ENCODE measurements at places on chromosomes 12 and 14. TPM values are rescaled to one million over a fixed set of nuclear protein-coding genes. Genes with fewer than 3 reads are reported as not detected.

PLXNC1 gene
- 5.6 TPM for total RNA-seq

RIN3 gene
- total RNA-seq: 61.1 TPM

AMHR2 gene
- total RNA-seq: not detected

SYNDIG1L gene
- total RNA-seq: not detected

IKBIP gene
- total RNA-seq: 33.6 TPM

KSR2 gene
- 0.02 TPM for total RNA-seq

RDH16 gene
- 0.27 TPM for total RNA-seq

CACNA1C gene
- total RNA-seq: 0.04 TPM

P3H3 gene
- total RNA-seq: 1.8 TPM

FOXG1 gene
- total RNA-seq: not detected

ARPC3 gene
- total RNA-seq: 260 TPM

IGF1 gene
- total RNA-seq: 0.78 TPM

OTX2 gene
- not detected for total RNA-seq

NRXN3 gene
- total RNA-seq: not detected

STYK1 gene
- 1.2 TPM for total RNA-seq

LRP1-AS gene
- total RNA-seq: not detected

JDP2 gene
- total RNA-seq: 0.93 TPM

NANOG gene
- total RNA-seq: not detected

DCAF4 gene
- 27.7 TPM for total RNA-seq

LBHD2 gene
- total RNA-seq: not detected

SERPINA3 gene
- total RNA-seq: not detected

PCED1B gene
- total RNA-seq: 86.5 TPM

CD163 gene
- total RNA-seq: not detected

KCNC2 gene
- total RNA-seq: not detected

TAS2R31 gene
- total RNA-seq: 1.2 TPM

E2F7 gene
- 7.2 TPM for total RNA-seq

INHBE gene
- total RNA-seq: 1.1 TPM

INSM2 gene
- not detected for total RNA-seq

FAM90A1 gene
- 0.13 TPM for total RNA-seq

TAS2R50 gene
- 0.19 TPM for total RNA-seq

TNFAIP2 gene
- total RNA-seq: 1.1 TPM

CAPZA3 gene
- not detected for total RNA-seq

TEX52 gene
- total RNA-seq: not detected
